ENCODE measurements at places on chromosomes 4 and X. TPM values are rescaled to one million over a fixed set of nuclear protein-coding genes. Genes with fewer than 3 reads are reported as not detected.

The KCND1 gene
- total RNA-seq, result 0.97 TPM

The ADAM29 gene
- not detected for total RNA-seq

The NDST4 gene
- total RNA-seq, result not detected

- H3K4me1 ChIP-seq, result no peaks in the 10 kb centered on the region
- no peaks in the 10 kb centered on the region for H3K27me3 ChIP-seq
- H3K36me3 ChIP-seq, result no peaks in the 10 kb centered on the region
- no peak for DNase-seq
Measured at GRCh38 chrX:22357621-22358020, 84.9 kb downstream of the CBLL2 start.

DNA sequence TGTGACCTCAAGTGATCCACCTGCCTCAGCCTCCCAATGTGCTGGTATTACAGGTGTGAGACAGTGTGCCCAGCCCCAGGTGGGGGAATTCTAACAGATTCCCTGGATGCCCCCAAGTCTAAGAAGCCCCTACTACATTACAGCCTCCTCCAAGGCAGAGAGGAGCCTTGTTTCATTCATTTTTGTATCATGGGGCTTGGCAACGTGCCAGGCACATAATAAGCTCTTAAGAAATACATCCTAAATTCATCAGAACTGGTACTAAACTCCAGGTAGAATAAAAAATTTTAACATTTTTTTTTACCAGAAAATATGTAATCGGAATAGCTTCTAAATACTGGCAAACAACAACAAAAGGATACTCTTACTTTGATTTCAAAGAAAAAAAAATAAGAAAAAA is 127.1 kb downstream of the CHIC2 start:
- no peak overlapping the region for H3K4me3 ChIP-seq
- H3K4me1 ChIP-seq, result no peaks in the 10 kb centered on the region
- no peak for DNase-seq
- no peak overlapping the region for H3K27ac ChIP-seq
- H3K27me3 ChIP-seq, result no peaks in the 10 kb centered on the region

DNA sequence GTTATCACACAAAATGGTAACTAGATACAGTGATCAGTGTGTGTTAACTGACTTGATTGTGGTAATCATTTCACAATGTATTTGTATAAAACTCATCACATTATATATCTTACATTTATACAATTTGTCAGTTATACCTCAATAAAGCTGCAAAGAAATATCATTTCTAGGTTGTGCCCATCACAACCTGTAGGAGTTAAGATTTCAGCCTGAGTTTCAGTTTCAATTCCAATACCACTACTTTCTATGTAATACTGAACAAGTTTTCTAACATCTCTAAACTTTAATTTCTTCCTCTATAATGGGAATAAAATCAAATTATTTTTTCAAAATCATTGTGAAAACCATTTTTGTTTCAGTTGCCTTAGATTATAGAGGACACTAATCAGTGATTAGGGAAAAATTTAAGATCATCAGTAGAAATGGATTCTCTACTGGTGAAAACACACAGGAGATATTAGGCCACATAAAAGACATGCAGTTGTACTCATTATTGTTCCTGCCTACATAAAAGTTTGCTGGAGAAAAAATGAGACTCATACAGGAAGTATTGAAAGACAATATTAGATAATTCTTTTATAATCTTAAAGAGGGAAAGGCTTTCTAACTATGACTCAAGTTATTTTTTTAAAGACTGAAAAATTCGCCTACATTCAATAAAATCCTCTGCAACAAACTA is 18.4 kb upstream of the TBC1D1 start:
- no peaks in the 10 kb centered on the region for H3K4me1 ChIP-seq
- H3K27me3 ChIP-seq, result no peaks in the 10 kb centered on the region
- no peak overlapping the region for H3K4me3 ChIP-seq
- H3K36me3 ChIP-seq, result no peaks in the 10 kb centered on the region
- no peak for DNase-seq
- H3K27ac ChIP-seq, result no peak overlapping the region

DNA sequence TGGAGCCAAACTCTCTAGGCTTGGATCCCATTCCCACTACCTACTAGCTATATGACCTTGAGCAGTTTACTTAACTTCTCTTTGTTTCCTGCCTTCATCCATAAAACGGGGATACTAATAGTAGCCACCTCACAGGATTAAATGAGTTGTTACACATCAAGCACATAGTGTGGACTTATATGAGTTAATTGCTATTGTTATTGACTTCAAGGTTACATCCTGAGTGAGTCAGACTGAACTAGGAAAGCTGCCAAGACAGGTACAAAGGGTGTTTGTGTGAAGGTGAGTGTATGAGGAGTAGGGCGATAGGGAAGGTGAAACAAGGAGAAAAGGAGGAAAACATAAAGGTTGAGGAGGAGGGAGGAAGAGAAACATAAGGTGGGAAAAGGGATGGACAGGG is 32.2 kb downstream of the TFDP3 start:
- no peaks in the 10 kb centered on the region for H3K36me3 ChIP-seq
- no peak overlapping the region for H3K4me3 ChIP-seq
- no peak overlapping the region for H3K27ac ChIP-seq

DNA sequence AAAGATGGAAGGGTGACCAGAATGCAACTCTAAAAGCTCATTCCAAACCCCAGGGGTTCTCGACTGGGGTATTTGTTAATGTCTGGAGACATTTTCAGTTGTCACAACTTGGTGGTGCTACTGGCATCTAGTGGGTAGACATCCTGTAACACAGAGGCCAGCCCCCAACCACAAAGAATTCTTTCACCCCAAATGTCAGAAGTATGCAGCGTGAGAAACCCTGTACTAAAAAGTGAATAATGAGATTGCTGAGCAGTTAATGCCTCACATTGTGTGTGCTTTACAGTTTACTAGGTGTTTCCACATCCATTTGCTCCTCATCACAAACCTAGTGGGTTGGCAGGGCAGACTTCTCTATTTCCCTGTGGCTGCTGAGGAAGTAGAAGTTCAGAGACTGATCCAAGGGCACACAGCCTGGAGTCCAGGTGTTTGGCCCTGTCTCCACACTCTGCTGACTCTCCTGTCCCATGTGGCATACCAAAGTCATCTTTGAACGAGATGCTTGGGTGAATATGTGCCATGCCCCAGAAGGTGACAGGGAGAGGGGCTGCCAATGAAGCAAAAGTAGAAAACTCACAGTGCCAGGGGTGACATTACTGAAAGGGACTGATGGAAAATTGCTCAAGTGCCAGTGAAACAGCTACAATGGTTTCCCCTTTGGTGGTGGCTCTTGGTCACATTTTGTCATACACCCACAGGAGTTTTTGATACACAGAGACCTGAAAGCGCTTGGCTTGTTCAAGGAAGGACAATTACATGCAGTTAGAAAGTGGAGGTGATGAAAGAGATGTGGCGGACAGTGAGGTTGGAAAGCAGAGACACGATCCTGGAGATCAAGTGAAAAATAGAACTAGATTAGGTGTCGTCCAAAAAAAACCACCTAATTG is 10.1 kb upstream of the TMEM154 start:
- H3K27me3 ChIP-seq, result no peaks in the 10 kb centered on the region
- DNase-seq, result no peak
- H3K27ac ChIP-seq, result no peak overlapping the region
- H3K36me3 ChIP-seq, result no peaks in the 10 kb centered on the region
- no peak overlapping the region for H3K4me3 ChIP-seq

The FAM200B gene
- 14.9 TPM for total RNA-seq

- no peaks in the 10 kb centered on the region for H3K36me3 ChIP-seq
- no peaks in the 10 kb centered on the region for H3K27me3 ChIP-seq
- no peak overlapping the region for H3K27ac ChIP-seq
- no peak for DNase-seq
- H3K4me1 ChIP-seq, result no peaks in the 10 kb centered on the region
Measured at GRCh38 chrX:17792826-17793225, 55.5 kb downstream of the SCML1 start.

- no peaks in the 10 kb centered on the region for H3K27me3 ChIP-seq
- DNase-seq, result no peak
- H3K4me1 ChIP-seq, result no peaks in the 10 kb centered on the region
- no peak overlapping the region for H3K4me3 ChIP-seq
- no peaks in the 10 kb centered on the region for H3K36me3 ChIP-seq
- no peak overlapping the region for H3K27ac ChIP-seq
Measured at GRCh38 chr4:88196013-88196365, 37.5 kb upstream of the ABCG2 start.

DNA sequence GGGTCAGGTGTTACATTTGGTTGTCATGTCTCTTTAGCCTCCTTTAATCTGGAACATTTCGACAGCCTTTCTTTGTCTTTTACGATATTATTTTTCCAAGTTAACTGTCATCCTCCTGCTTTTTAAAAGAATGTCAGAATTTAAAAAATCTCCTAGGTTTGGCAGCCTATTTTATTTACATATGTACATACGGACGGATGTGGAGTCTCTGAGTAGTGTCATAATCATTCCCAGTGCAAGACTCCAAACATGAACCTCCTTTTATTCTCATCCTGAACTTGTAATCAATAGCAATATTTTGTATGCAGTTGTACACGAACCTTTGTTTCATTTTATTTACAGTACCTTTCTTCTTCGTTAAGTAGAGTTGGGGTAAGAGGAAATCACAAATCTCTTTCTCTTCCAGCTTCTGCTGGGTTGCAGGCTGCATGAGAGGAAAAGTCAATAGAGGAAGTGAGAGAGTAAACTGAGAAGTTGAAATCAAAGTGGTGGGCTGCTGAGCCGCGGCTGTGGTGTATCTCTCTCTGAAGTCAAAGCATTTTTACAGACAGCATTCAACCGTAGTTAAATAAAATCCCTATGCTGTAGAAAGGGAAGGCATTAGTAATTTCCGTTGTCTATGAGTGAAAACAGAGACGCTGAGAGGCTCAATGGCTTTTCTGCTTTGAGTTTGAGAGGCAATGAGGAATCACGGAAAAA is 53.9 kb upstream of the RPS6KA3 start:
- H3K4me1 ChIP-seq, result peaks cover 4% of the 10 kb centered on the region
- no peaks in the 10 kb centered on the region for H3K36me3 ChIP-seq
- H3K4me3 ChIP-seq, result no peak overlapping the region
- peak; percentile 57 for DNase-seq

- no peaks in the 10 kb centered on the region for H3K27me3 ChIP-seq
- no peaks in the 10 kb centered on the region for H3K4me1 ChIP-seq
- H3K36me3 ChIP-seq, result no peaks in the 10 kb centered on the region
- no peak for DNase-seq
- H3K4me3 ChIP-seq, result no peak overlapping the region
Measured at GRCh38 chr4:119898211-119898610, 168.4 kb downstream of the MAD2L1 start.

GRCh38 chrX:153504445-153505016 is 9.8 kb downstream of the BGN start:
- no peaks in the 10 kb centered on the region for H3K36me3 ChIP-seq
- no peaks in the 10 kb centered on the region for H3K4me1 ChIP-seq
- DNase-seq, result no peak

The EXOC1L gene
- not detected for total RNA-seq

DNA sequence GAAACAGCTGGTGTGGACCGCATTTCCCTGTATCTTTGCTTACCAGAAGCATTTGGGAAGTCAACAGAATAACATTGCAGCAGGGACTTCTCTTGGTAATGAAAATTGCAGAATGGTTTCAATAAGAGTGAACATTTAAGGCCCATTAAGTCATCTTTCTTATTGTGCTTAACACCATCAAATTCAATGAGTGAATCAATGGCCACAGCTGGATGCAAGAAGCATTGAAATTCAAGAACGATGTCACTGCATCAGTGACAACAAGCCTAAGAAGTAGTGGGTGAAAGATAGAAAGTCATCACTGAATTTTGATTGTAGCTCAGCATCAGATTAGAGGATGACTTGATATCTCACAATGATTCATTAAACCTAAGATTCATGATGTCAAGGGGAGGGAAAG is 93.9 kb upstream of the GPM6A start:
- DNase-seq, result no peak
- no peaks in the 10 kb centered on the region for H3K4me1 ChIP-seq
- no peaks in the 10 kb centered on the region for H3K27me3 ChIP-seq
- no peak overlapping the region for H3K27ac ChIP-seq

GRCh38 chr4:83138946-83139345 is 24.4 kb upstream of the PLAC8 start:
- no peaks in the 10 kb centered on the region for H3K36me3 ChIP-seq
- no peaks in the 10 kb centered on the region for H3K27me3 ChIP-seq
- no peak for DNase-seq
- H3K27ac ChIP-seq, result no peak overlapping the region
- H3K4me1 ChIP-seq, result peaks cover 16% of the 10 kb centered on the region

The SLC2A9 gene
- 0.43 TPM for total RNA-seq

DNA sequence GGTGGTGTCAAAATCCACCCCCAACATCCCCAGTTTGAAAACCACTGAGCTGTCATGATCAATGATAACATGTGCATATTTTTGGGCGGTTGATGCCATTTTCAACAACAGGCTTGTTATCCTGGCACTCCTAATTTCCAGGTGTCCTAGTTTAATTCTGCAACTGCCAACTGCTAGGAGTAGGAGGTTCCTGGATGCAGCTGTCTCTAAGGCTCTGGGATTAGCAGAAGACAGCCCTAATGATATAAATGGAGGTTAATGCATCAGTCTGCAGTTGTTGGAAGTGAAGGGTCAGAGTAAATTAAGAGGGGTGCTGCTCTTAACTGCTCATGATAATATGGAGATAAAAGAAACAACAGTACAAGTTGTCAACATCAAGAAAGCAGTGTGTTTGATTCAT is 23.8 kb downstream of the ARFIP1 start:
- H3K27me3 ChIP-seq, result no peaks in the 10 kb centered on the region
- no peak overlapping the region for H3K27ac ChIP-seq
- no peaks in the 10 kb centered on the region for H3K36me3 ChIP-seq
- no peaks in the 10 kb centered on the region for H3K4me1 ChIP-seq
